ENCODE measurements at places on chromosomes 5 and 9. TPM values are rescaled to one million over a fixed set of nuclear protein-coding genes. Genes with fewer than 3 reads are reported as not detected.

The DMRT3 gene
- total RNA-seq, result not detected

The FIBCD1 gene
- total RNA-seq, result 17.5 TPM

The SLC25A48 gene
- not detected for total RNA-seq

The FOXD4 gene
- total RNA-seq, result 0.17 TPM

The ALDH1A1 gene
- total RNA-seq, result 10.8 TPM

The SPATA31C1 gene
- not detected for total RNA-seq

The UBE2B gene
- total RNA-seq, result 29.1 TPM

The BSPRY gene
- total RNA-seq, result not detected

The PCA3 gene
- total RNA-seq, result not detected

The TRIO gene
- total RNA-seq, result 319 TPM

The GALNT12 gene
- 16.5 TPM for total RNA-seq

The SLCO6A1 gene
- not detected for total RNA-seq

The FBXW5 gene
- total RNA-seq, result 239 TPM

The RARS1 gene
- 153 TPM for total RNA-seq

The IL13 gene
- total RNA-seq, result not detected

The PRRT1B gene
- total RNA-seq, result not detected

The CCDC69 gene
- total RNA-seq, result 2.2 TPM

The NDUFAF2 gene
- total RNA-seq, result 20.7 TPM

The CTSV gene
- total RNA-seq, result 1.5 TPM

The CD72 gene
- 2.0 TPM for total RNA-seq

The TLX3 gene
- total RNA-seq, result not detected

The SLC1A3 gene
- total RNA-seq, result 8.3 TPM

The MED27 gene
- total RNA-seq, result 18.6 TPM

The UBE2QL1 gene
- not detected for total RNA-seq

The DDX4 gene
- not detected for total RNA-seq

The MARCHF6 gene
- 82.5 TPM for total RNA-seq

The CXCL14 gene
- not detected for total RNA-seq

The ADCY2 gene
- 0.15 TPM for total RNA-seq

The SLC45A2 gene
- not detected for total RNA-seq

The CCDC152 gene
- total RNA-seq, result 5.8 TPM

The PCDHB12 gene
- 0.15 TPM for total RNA-seq

The PCDHGA12 gene
- 26.0 TPM for total RNA-seq

The CD14 gene
- 0.50 TPM for total RNA-seq

The SLC6A19 gene
- total RNA-seq, result not detected

The SHISAL2B gene
- not detected for total RNA-seq
